Esophagus squamous epithelium (tissue), 5 donors: ENCODE measurements at places on chromosomes 7 and 10. TPM values are rescaled to one million over a fixed set of nuclear protein-coding genes. Genes with fewer than 3 reads are reported as not detected.

Gene ZNF804B
- total RNA-seq = not detected

Gene GDF2
- not detected for total RNA-seq

Gene TMEM270
- not detected for total RNA-seq

Gene EZH2
- 22.3 TPM for total RNA-seq

Gene EPO
- not detected for total RNA-seq

Gene UCMA
- not detected for total RNA-seq

Gene CALHM3
- total RNA-seq = not detected

Gene DNAJC30
- total RNA-seq = 4.9 TPM

- H3K36me3 ChIP-seq = no peaks in the 10 kb centered on the region
- H3K27me3 ChIP-seq = no peaks in the 10 kb centered on the region
- H3K27ac ChIP-seq = no peak overlapping the region
- DNase-seq = no peak
These were observed 33.7 kb downstream of the HDAC9 start for GRCh38 chr7:18529239-18529638.

- H3K36me3 ChIP-seq = no peaks in the 10 kb centered on the region
- peak overlapping the region; percentile 70 for H3K4me3 ChIP-seq
- H3K4me1 ChIP-seq = peaks cover 100% of the 10 kb centered on the region
- no peak for DNase-seq
These were observed 2.0 kb downstream of the ELN start for GRCh38 chr7:74029991-74030415.

GRCh38 chr10:71554671-71555070 lies 158.0 kb downstream of the CDH23 start:
- DNase-seq = no peak
- no peak overlapping the region for H3K27ac ChIP-seq
- no peak overlapping the region for H3K4me3 ChIP-seq
- no peaks in the 10 kb centered on the region for H3K36me3 ChIP-seq
- no peaks in the 10 kb centered on the region for H3K4me1 ChIP-seq
- H3K27me3 ChIP-seq = no peaks in the 10 kb centered on the region

- H3K36me3 ChIP-seq = peaks cover 62% of the 10 kb centered on the region
- no peak overlapping the region for H3K4me3 ChIP-seq
- peak overlapping the region; percentile 57 for H3K27ac ChIP-seq
- no peaks in the 10 kb centered on the region for H3K27me3 ChIP-seq
- H3K4me1 ChIP-seq = peaks cover 81% of the 10 kb centered on the region
These were observed 17.4 kb downstream of the PSAP start for GRCh38 chr10:71833451-71834342.

DNA sequence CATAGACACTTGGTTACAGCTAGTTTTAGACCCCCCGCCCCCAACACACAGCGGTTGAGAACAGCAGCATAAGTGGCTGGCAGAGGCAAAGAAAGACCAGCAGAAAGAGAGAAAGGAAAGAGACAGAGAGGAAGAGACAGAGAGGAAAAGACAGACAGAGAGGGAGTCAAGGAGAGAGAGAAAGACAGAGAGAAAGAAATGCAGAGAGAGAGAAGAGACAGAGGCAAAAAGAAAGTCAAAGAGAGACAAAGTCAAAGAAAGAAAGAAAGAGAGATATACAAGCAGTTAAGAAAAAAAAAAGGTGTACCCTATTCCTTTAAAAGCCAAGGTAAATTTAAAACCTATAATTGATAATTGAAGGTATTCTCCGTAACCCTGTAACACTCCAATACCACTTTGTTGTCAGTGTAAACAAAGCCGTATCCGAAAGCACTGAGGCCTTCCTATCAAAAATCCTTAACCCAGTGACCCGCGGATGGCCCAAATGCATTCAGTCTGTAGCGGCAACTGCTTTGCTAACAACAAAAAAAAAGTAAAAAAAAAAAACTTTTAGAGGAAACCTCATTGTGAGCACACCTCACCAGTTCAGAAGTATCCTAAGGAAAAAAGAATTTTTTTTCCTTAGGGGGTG lies 11.9 kb upstream of the SLC12A9 start:
- H3K27ac ChIP-seq = no peak overlapping the region
- H3K27me3 ChIP-seq = no peaks in the 10 kb centered on the region
- DNase-seq = no peak
- no peak overlapping the region for H3K4me3 ChIP-seq
- peaks cover 8% of the 10 kb centered on the region for H3K4me1 ChIP-seq

GRCh38 chr10:83283151-83283550 lies 856.2 kb upstream of the GHITM start:
- no peak for DNase-seq
- no peaks in the 10 kb centered on the region for H3K27me3 ChIP-seq
- H3K4me3 ChIP-seq = no peak overlapping the region
- no peaks in the 10 kb centered on the region for H3K36me3 ChIP-seq
- no peaks in the 10 kb centered on the region for H3K4me1 ChIP-seq

DNA sequence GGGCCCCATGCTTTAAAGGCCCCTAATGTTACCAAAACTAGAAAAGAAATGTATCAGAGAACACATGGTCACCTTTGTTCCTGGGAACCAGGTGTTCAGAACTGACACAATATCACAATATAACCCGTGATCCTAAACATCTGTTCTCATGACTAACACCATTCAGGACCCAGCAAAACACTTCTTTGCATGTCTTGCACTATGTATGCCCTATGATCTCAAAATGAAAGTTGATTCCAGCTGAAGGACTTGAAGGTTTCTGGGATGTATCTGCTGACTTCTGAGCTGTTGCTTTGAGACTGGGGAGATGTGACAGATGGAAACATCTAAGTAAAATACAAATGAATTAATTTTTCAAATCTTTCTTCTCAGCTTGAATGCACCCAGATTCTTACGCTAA lies 37.5 kb upstream of the PIK3CG start:
- H3K4me1 ChIP-seq = no peaks in the 10 kb centered on the region
- H3K27ac ChIP-seq = no peak overlapping the region
- H3K27me3 ChIP-seq = no peaks in the 10 kb centered on the region
- no peak for DNase-seq
- no peaks in the 10 kb centered on the region for H3K36me3 ChIP-seq
- no peak overlapping the region for H3K4me3 ChIP-seq

GRCh38 chr7:117728890-117729624 lies 144.2 kb downstream of the CTTNBP2 start:
- no peaks in the 10 kb centered on the region for H3K4me1 ChIP-seq
- no peaks in the 10 kb centered on the region for H3K36me3 ChIP-seq
- no peak overlapping the region for H3K27ac ChIP-seq
- no peak overlapping the region for H3K4me3 ChIP-seq

DNA sequence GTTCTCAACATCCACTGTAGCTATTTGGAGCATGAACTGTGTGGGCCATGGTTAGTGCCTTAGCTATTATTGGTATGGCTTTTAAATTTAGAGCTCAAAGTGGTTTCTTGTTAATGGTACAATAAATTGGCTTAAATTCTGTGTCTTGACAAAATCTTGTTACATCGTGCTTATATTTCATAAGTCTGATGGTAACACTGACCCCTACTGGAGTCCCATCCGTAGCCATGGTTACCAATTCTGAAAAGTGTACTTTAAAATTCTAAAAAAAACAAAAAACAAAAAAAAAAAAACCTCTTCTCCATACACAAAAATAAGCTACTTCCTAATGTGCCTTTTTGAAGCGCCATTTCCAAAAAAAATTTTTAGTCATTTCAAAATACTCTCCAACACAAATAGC lies 6.4 kb upstream of the RPP30 start:
- DNase-seq = no peak
- H3K36me3 ChIP-seq = no peaks in the 10 kb centered on the region
- H3K4me3 ChIP-seq = no peak overlapping the region
- no peaks in the 10 kb centered on the region for H3K4me1 ChIP-seq
- H3K27ac ChIP-seq = no peak overlapping the region

DNA sequence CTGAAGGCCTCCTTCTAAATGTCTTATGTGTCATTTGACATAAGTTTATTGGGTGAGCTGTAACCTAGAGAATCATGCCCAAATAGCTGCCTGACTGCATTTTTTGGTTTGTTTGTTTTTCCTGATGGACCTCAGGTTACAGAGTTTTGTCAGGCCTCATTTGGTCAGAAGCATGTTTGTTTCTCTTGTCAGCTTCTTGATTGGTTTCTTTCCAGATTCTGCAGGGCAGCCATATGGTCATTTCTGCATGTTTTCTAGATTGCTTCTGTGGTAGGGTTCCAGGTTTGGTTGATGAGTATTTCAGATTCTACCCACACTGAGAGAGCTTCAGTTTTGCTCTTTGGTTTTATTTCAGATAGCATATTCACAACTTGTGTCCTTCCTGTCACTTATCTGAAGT lies 28.0 kb downstream of the GLCCI1 start:
- H3K4me3 ChIP-seq = no peak overlapping the region
- no peaks in the 10 kb centered on the region for H3K4me1 ChIP-seq
- DNase-seq = no peak

DNA sequence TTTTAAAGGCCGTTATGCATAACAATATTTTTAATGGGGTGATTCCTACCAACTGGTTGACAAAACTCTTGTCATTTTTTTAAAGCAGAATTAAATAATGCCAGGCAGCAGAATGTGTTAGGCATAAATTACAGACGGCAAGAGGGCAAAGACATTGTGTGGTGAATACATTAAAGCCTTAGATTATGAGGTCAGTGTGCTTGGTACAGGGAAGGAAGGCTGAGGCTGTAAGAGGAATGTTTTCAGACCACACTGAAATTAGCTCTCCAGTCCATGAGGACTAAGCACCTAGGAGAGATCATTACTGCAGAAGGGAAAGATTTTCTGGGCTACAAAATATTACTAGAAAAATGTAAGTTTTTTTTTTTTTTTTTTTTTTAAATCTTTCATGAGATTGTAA lies 312.8 kb upstream of the PRKCQ start:
- H3K27me3 ChIP-seq = no peaks in the 10 kb centered on the region
- H3K4me3 ChIP-seq = no peak overlapping the region
- no peak for DNase-seq
- no peaks in the 10 kb centered on the region for H3K36me3 ChIP-seq
- no peaks in the 10 kb centered on the region for H3K4me1 ChIP-seq
- no peak overlapping the region for H3K27ac ChIP-seq

DNA sequence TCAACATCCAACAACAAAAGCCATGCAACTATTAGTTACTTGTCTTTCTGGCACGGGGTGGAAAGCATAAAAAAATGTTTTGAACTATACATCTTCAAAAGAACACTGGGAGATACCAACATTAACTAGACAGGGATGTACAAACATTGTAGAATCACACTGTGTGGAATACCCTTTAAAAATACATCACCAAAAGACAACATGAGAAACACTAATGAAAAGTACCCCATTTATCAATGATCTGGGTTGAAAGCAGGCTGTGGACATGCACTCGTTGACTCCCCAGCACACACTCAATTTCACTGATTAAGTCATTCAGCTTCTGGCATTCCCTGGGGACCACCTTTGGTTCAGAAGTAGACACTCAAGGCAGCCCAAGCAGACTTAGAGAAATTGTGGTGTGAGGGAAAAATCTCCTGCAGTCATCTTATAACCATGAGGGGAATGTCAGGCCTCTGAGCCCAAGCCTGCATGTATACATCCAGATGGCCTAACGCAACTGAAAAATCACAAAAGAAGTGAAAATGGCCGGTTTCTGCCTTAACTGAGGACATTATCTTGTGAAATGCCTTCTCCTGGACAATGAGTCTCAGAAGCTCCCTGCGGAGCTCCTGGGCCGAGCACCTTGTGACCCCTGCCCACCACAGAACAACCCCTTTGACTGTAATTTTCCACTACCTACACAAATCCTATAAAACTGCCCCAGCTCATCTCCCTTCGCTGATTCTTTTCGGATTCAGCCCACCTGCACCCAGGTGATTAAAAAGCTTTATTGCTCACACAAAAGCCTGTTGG lies 53.0 kb downstream of the CACUL1 start:
- H3K27ac ChIP-seq = no peak overlapping the region
- no peak overlapping the region for H3K4me3 ChIP-seq
- no peaks in the 10 kb centered on the region for H3K4me1 ChIP-seq
- no peaks in the 10 kb centered on the region for H3K27me3 ChIP-seq
- no peaks in the 10 kb centered on the region for H3K36me3 ChIP-seq
